ENCODE measurements at places on chromosomes 7 and 10.

DNA sequence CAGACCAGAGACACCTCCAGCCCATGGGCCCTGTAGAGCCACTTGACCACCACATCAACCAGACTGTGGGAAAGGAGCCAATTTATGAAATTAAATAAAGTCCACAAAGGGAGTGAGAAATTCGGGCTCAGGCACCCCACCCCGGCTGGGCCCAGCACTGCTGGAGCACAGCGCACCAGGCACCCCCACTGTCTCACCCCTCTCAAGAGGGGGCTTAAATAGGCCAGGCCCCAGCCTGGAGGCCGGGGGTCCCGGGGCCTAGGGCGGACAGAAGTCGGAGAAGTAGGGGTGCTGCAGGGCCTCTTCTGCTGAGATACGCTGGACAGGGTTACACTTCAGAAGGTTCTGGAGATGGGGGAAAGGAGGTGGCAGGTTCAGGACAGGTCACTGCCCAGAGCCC is 3.9 kb downstream of the CDK5 start:
- no peak for DNase-seq

DNA sequence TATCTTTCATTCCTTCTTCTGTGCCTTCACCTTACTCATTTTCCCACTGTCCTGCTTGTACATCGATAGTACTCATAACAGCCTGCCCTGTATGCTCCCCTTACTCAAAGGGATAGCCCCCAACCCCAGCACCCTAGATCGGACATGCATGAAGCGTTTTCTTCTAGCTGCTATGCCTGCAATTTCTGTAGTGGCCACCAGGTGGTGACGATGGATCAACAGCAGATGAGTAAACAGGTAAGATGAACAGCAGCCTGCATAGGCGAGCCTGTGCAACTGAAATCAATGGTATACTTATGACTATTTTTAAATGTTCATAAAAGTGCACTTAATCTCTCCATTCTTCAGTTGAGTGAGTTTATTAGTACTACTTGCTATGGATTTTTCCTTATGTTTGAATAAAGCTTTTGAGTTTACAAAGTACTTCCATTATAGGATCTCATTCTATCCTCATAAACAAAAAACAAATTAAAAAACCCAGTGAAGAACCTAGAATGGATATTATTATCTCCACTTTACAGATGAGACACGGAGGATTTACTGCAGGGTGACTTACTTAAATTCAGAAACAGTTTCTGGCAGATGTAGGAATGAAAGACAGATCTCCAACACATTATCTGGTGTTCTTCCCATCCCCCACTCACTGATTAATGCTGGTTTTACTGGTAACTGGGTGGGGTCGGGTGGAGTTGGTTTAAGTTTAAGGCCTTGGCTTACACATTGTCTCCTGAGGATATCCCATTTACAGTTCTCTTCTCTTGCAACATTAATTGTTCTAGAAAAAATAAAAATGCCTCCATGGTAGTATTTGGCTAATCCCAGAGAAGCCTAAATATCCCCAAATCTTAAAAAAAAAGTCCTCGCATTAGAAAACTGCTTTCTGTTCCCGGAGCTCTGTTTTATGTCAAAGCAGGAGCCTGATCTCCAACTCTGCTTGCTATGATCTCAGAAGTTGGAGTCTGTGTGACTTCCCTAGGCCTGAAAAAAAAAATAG is 222.1 kb downstream of the GLI3 start:
- DNase-seq = peak; percentile 8

DNA sequence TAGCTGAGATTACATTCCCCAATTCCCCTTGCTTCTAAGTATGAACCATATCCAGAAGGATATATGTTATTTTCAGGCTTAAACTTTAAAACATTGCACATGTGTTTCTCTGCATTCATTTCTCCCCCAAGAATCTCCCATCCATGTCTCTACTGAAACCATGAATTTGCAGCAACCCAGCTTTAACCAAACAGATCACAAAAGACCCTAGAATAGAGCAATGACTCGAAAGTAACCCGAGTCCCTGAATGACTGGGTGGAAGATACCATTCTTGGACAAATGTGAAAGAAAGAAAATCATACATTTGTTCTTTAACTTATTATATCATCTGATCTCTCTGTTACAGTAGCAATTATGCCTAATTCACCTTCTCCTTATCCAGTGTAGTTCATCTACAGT is 278.7 kb downstream of the IPMK start:
- no peak for DNase-seq

GRCh38 chr10:63675171-63675570 is 154.0 kb downstream of the REEP3 start:
- DNase-seq = no peak

DNA sequence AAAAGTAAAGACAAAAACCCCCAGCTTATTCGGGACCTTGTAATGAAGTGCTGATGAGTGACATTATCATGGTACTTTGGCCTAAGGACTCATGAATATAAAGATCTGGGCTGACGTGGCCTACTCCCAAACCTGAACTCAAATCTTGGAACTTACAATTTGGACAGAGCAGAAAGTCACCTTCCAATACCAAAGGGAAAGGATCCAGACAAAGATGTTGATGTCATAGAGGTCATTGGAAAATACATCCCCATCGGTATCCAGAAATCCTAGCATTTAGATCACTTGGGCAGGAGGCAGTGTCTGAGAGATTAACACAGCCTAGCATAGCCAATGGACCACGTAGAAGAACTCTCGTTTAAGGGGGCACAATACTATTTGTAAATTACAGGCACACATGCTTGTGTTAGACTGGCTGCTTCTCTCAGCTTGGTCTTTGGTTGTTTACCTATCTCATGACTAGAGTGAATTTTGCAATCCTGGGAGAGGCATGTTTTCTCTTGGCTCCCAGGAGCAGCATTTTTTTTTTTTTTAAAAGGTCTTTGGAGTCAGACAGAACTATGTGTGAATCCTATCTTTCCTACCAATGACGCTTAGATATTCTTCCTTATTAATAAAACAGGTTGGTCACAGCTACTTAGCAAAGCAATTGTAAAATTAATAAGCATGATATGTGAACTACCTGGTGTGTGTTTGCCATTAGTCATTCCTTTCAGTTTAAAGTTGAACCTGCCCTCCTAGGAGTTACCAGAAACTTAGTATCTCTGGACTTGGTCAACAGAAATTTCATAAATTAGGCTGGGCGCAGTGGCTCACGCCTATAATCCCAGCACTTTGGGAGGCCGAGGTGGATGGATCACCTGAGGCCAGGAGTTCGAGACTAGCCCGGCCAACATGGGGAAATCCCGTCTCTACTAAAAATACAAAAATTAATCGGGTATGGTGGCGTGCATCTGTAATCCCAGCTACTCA is 27.8 kb upstream of the MRPS33 start:
- no peak for DNase-seq

GRCh38 chr10:16519908-16520861 is 1.5 kb downstream of the C1QL3 start:
- no peak for DNase-seq

DNA sequence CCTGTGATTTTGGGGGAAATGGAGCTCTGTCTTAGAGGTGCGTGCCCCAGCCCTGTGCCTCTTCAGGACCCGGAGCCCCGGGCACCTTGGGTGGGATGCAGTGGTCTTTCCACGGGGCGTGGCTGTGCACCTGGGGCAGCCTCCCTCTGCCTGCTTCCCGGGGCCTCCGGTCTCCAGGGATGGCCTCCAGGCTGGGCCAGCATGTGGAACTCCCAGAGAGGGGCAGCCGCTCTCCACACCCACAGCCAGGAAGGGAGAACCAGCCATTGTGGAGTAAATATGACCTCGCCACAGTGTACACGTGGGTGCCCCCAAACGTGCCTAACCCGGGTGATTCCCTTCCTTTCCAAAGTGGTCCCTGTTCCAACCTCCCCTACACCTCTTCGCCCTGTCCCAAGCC is 52.6 kb downstream of the JAKMIP3 start:
- DNase-seq = no peak

DNA sequence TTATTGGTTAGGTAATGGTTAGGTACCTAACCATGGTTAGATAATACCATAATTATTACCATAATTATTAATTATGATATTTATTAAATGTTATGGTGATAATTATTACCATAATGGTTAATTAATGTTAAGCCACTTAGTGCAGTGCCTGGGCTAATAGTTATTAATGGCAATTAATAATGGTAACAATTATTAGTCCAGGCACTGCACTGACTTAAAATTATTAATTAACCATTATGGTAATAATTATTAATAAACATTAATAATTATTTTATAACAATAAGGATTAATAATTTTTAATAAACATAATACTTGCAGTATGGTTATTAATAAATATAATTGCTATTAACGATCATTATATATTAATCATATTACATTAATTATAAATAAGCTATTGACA is 604.0 kb downstream of the CALN1 start:
- DNase-seq = no peak

DNA sequence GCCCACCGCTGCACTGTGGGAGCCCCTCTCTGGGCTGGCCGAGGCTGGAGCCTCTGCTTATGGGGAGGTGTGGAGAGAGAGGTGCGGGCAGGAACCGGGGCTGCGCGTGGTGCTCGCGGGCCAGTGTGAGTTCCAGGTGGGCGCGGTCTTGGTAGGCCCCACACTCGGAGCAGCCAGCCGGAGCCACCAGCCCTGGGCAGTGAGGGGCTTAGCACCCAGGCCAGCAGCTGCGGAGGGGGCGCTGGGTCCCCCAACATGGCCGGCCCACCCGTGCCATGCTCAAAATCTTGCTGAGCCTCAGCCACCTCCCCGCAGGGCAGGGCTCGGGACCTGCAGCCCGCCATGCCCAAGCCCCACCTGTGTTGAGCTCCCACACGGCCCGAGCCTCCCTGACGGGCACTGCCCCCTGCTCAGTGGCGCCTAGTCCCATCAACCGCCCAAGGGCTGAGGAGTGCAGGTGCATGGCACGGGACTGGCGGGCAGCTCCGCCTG is 856.8 kb upstream of the CELF2 start:
- no peak for DNase-seq

DNA sequence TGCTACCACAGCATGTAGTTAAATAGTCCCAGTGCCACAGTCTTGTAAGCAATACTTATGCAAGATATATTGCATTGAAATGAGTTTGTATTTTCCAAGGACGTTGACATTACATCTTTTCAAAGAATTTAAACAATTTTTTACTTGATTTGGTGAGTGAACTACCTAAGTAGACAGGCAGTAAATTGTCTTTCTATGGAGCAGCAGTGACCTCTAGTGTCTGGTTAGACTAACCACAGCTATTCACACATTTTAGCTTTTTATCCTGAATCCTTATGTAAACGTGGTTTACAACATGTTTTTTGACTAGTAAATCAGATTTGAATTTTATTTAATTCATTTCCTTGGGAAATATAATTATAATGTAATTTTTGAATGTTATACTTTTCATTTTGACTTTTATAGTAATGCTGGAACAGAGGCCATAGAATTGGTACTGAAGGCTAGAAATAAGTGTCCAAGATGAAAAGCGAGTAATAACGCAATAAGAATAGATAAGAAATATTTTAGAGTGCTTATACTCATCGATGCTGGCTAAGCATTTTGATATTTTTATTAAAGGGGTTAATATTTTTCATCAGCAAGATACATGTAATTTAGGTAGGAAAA is 5.6 kb downstream of the LRRTM3 start:
- no peak for DNase-seq

GRCh38 chr10:73653701-73654100 is 2.1 kb downstream of the SYNPO2L start:
- no peak for DNase-seq

DNA sequence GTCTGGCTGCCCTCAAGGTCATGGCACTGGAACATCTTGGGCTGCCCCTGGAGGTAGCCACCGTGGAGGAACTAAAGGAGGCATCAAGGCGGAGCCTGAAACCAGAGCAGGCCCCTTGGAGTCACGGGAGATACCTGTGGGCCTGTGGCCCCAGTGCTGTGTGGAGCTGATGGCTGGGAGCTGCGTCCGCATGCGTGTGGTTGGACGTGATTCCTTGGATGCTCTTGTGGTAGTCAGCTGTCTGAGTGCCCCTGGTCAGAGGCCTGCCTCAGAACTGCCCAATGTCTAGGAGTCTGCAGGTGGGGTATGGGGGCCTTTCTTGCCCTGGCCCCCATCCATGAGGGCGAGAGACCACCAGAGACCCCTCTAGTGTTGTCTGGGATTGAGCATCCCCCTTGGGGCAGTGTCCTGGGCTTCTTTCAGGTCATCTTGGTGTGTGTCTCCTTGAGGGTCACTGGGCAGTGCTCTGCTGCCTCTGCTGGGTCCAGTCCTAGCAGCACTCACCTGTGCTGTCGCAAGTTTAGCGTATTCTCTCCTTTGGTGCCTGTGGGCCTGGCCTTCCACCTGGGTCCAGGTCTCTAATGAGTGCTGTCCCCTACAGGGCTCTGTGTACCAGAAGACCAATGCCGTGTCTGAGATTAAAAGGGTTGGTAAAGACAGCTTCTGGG is 8.1 kb downstream of the PGAM2 start:
- no peak for DNase-seq

DNA sequence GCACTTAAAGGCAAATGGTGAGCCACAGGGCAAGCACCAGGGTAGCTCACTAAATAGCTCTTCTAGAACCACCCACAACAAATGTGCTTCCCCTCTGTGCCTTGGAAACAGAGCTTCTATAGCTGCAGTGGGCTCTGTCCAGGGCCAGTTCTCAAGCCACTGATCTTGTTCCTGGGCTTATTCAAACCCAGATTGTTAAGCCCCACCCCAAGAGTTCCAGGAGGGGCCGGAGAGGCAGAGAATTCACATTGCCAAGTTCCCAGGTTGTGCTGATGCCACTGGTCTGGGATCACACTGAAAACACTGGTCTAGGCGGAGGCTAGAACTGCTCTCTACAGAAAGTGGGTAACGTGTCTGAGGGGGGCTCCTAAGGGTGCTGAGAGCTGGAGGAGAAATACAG is 15.4 kb upstream of the KDM7A start:
- no peak for DNase-seq

- peak; percentile 34 for DNase-seq
These were observed 160.0 kb downstream of the SLIT1 start for GRCh38 chr10:97025613-97026242.

DNA sequence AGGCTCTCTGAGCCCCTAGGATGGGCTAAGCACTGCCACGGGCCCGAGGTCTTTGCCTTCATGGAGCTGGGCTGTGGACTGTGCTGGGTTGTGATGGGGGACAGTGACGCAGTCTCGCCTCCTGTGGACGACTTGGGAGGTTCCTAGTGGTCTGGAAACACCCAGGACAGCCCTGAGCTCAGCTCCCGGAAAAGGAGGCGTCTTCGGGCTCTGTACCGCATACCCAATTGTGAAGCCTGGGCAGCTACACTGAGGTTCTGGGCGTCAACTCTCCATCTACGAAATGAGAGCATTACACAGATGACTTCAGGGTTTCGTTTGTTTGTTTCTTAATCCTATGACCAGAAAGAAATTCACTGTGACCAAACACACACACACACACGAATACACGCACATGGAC is 79.6 kb upstream of the KAT6B start:
- DNase-seq = no peak

DNA sequence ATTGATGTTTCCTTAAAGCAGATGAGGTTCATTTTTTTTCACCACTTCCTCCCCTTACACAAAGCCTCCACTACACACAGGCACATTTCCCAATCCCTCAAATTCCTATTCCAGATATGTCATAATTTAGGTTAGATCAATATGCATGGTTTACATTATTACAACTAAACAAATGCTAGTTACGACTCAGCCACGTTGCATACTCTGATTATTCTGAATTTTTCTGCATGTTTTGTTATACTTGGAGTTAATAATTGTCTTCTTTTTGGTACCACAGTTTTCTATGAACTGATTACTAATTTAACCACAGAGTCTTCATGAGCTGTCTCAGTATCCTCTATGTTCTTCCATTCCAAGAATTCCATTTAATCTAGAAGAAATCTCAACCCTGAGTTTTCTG is 4.4 kb upstream of the BICC1 start:
- DNase-seq = no peak
